CD4-positive, CD25-positive, alpha-beta regulatory T cell (primary cell): ENCODE measurements at places on chromosomes 16 and 17.

GRCh38 chr17:9821921-9822320 lies at the start of gene GSG1L2:
Gene GSG1L2, minus strand, starts transcription at chr17:9822079. Its CDS starts 8 bp downstream, at chr17:9822071.
- no peak for DNase-seq

DNA sequence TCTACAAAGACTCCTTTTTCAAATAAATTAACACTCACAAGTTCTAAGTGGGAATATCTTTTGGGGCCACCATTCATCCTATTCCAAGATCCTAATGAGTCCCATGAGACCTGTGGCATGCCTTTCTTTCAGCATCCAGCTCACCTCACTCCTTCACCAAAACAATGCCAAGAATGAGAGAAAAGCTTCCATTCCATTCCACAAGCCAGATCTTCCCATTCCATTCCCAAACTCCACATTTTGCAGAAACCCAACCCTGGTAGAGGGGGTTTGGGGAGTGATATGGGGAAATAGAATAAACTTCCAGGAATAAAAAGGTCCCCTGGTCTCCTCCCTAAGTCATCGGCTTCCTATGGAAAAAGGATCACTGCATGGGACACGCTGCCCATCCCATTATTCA lies 392.2 kb downstream of the NPIPA8 start:
- DNase-seq: no peak

GRCh38 chr17:79223953-79224352 lies 149.3 kb downstream of the ENGASE start:
- no peak for DNase-seq

DNA sequence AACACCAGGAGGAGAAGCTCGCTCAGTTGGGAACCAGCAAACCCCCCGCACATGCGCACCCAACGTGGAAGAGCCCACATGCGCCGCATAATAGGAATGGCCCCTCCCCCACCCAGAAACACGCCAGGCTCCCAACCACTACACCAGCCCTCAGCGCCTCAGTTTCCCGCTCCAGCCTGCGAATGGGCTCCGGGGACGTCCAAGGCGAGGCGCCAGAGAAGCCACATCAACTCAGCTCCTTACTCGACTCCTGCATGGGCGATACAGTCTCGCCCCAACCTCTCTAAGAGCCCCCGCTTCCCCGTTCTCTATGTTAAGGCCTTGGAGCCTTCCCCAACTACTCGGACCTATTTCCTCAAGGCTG lies 504 bp downstream of the SRSF1 start:
- no peak for DNase-seq

- no peak for DNase-seq
These were observed 35.0 kb downstream of the NMT1 start for GRCh38 chr17:45096141-45096540.

DNA sequence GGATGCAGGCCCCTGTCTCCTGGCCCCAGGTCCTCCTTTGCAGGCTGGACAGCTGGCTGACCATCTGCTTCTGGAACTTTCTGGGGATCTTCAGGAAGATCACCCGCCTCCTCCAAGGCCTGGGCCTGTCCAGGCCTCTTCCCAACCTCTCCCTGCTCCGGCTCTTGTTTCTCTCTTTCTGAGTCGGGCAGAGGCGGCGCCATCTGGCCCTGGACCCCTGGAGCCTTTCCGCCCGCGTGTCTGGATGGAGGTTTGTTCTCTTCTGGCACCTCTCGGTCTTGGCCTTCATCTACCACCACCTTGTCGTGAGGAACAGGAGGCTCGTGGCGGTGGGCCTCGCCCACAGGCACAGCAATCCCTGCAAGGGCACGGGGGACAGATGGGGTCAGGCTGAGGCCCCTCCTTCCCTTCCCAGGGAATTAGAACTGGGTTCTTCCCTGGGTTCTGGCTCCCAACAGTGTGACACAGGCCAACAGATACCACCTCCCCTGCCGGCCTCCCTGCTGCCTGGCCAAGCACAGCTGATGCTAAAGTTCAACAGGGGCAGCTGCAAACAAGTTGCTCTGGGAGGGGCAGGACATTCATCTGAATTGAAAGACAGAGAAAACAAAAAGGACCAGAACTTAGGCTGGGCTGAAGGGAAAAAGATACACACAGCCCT lies 13.3 kb downstream of the NDUFAF8 start:
- DNase-seq: no peak

DNA sequence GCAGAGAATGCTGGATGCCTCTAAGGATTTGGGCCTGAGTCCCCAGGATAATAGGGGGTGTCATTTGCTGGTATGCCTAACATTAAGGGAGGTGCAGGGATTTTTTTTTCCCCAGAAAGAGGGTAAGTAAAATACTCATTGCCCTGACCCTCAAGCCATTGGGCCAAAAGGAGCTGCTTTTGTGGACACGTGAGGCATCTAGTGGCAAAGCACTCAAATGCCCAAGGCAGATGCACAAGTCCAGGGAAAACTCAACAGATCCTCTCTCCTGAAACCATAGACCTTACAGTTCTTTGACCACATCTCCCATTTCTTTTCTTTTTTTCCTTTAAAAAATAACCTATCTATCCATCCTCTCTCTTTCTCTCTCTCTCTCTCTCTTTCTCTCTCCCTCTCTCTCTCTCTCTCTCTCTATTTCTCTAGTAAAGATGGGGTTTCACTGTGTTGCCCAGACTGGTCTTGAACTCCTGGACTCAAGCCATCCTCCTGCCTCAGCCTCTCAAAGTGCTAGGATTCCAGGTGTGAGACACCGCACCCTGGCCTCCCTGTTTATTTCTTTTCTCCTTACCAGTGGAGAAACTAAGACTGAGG lies 11.8 kb downstream of the IRX5 start:
- no peak for DNase-seq

DNA sequence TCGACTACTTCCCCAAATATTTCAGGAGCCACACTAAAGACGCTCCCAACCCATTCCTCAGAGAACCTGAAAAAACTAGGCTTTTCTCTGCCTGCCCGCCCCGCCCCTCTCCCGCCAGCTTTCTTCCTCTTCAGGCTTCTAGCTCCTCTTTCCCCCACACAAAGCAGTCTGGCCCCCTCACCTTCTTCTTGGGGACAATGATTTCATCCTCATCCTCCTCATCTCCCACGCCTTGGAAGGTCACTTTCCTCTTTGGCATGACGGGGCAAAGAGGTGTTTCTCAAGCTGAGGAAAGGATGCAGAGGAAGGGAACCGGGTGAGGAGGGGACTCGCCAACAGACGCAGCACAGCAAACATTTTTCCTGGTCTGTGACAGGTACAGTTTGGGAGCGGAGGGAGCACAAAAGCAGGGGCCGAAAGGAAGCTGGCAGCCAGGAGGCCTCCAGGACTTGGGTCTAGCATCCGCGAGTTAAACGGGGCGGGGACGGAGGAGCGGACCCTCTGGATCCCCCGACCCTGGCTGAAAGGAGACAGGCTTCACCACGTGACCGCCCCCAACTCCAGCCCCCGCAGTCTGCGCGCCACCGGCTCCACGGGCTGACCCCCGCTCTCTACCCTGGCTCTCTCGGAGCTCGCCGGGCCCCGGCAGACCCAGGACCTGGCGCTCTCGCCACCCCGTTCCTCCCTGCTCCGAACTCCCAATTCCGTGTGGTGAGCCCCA lies 525 bp downstream of the CD2BP2 start:
- DNase-seq: no peak

DNA sequence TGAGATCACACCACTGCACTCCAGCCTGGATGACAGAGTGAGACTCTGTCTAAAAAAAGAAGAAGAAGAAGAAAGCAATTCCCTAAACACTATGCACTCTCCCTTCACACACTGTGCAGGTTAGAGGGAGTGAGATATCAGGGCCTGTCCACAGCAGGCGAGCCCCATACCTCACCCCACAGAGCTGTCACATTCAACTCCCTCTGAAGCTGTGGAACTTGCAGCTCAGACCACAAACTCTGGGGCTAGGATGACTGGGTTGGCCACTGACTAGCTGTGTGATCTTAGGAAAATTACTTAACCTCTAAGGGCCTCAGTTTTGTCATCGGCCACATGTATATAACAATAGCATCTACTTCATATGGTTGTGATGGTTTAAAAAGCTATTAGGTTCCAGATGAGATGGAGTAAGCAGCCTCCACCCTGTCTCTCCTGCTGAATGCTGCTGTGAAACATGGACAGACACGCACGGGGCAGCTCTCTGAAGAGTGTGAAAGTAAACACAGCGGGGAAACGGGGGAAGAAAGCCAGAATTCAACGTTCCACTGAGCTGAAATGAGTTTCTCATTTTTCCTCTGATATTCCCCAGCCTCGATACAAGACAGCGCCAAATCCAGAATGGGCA lies 13.6 kb upstream of the PYY start:
- no peak for DNase-seq

DNA sequence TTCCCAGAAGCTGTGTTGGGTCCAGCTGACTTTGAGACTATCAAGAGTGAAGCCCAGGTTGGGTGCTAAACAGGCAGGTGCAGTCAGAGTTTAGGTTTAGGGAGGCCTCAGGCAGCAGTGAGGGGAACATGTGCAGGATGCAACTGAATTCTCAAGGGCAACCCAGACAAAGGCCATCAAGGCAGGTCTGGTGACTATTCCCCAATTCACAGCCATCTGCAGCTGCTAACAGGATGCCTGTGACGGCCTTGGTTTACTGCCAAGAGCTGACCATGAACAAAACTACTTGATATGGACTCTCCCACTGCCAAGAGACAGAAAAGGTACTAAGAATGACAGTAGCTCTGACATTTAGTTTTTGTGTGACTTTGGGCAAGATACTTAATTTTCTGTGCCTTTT lies 45.2 kb upstream of the BCAR1 start:
- DNase-seq: no peak

- DNase-seq: no peak
These were observed 32.4 kb upstream of the IRX3 start for GRCh38 chr16:54318941-54319340.

DNA sequence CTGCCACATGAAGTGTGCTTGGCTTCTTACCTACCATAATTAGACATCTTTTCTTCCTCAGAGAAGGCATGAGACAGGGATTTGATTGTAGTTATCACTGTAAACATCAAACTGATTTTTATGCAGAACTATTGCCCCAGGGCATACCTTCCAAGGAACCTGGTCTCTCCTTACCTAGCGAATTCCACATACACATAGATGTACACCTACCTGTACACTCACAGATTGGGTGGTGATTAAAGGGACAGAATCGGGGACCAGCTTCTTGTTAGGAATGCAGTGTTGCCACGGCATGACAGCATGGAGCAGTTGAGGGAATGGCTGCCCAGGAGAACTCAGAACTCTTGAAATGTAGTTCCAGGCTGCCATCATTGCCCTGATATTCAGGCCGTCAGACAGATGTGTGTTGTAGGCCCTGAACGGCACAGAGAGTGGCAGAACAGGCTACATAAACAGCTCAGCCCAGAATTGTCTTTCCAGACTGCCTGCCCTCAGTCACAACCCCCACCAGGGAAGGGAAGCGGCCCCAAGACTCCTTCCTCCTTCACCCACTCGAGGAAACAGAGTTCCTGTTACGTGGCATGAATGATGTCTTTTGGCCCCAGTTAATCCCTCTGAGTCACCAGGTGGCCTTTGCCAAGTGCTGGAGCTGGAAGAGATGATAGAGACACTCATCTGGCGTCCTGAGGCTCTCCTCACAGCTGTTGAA lies 17.8 kb upstream of the NAGLU start:
- DNase-seq: no peak

- no peak for DNase-seq
These were observed 9.2 kb downstream of the PAFAH1B1 start for GRCh38 chr17:2602597-2603017.

GRCh38 chr17:47413872-47414271 lies 90.1 kb downstream of the EFCAB13 start:
- no peak for DNase-seq

DNA sequence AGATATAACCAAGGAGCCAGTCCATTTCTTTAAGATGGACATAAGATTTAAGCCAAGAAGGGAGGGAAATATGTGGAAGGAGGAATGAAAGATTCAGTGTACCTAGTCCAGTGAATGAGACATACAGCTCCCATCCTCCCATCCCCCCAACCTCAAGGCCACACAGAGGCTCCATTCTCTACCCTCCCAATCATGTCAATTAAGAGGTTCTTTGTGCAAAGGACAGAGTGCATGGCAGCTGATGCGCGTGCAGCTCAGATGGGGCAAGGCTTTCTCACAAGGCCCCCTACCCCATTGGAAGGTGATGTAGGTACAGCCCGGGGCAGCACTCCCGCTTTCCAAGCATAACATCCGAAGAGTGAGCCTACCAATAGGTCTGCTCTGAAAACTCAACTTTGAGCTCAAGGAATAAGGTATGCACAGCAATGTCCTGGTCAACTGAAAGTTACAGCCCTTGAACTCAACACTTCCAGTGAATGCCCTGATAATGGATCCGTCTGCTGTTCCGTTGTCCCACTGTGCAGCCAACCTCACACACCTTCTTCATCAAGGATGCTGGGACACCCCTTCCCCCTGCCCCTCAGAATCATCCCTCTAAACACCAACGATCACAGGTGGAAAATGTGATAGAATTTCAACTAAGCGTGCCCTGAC lies 458.1 kb downstream of the SOX9 start:
- DNase-seq: no peak

DNA sequence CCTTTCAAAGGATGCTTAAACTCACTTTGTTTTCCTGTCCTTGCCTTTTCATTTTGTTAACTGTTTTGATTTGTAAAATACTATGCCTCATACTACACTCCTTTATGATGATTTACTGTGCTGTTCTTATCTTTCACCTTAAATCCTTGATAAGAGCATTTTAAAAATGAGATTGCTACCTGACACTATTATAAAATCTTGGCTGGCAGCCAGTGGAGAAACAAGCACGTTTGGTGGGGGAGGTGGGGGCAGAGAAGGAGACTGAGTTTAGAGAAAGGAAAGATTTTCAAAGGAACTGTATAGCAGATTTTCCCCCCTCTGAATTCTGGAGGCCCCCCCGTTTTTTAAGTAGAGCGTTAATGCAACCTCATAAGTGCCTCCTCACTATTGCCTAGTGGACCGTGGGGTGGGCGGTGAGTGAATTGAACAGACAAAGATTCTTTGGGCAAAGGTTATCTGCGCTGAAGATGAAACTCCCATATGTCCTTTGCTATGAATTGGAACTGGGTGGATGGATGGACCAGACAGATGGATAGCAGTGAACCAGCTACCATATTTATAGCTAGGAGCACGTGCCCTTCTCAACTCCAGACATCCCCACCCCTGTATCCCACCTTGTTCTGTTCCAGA lies 200.2 kb downstream of the CCDC182 start:
- DNase-seq: no peak

- DNase-seq: no peak
These were observed 14.4 kb upstream of the GPRC5B start for GRCh38 chr16:19898924-19899604.

DNA sequence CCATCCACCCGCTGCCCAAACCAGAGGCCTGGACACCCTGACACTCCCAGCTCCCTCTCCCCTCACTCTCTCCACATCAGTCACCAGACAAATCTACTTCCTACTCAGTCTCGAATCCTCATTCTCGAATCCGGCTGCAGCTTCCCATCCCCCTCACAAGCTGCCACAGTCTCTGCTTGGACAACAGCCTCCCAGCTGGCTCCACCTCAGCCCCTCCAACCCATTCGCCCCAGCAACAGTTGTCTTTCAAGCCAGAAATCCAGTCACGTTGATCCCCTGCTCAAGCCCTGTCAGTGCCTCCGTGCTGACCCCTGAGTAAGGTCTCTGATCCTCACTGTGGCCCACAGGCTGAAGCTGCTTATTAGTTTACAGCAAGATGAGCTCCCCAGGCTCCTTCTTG lies 44.2 kb upstream of the MTSS2 start:
- DNase-seq: no peak

DNA sequence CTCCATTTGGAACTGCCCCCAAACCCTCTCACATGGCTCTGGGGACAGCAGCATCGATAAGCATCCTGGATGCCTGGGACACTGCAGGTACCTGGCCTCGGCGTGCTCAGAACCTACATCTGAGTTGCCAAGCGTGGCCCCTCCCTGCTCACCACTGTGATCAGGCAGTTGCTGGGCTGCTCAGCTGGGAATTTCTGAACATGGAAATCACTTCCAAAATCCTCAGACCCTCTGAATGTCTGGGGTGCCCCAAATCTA lies 6.3 kb downstream of the CDH5 start:
- DNase-seq: no peak
